ENCODE measurements at places on chromosomes 16 and 17.

DNA sequence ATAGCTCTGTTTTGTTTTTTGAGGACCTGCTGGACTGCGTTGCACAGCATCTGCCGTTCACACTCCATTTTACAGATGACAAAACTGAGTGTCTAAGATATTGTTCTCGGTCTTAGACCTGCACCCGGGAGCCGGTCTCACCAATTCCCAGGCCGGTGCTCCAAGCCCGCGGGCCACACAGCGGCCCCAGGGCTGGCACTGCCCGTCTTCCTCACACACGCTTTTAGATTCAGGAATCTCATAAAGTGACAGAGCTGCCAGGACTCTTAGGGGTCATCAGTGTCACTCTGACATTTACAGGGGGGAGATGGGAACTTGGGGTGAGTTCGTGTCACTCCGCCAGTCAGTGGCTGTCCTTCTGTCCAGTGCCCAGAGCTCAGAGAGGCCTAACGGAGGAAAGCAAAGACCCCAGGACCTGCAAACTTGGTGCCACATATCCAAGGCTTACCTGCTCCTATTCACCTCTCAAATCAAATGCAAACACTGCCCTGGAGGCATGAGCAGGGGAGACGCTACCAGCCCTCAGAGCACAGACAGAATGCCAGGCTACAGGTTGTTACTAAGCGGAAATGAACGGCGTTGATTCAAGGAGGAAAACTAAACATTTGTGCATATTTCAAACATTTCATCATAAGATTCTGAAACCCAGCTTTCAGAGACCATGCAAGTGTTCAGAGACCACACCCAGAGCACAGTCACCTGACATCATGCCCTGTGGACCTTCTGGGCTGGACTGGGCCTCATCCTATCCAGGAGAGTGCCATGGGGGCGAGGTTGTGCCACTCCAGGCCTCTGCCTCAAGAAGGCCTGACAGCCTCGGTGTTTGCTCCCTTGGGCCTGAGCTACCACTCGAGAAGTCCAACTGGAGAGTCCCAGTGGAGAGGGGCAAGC is 29.5 kb downstream of the TNFRSF13B start:
- peak; percentile 20 for DNase-seq

DNA sequence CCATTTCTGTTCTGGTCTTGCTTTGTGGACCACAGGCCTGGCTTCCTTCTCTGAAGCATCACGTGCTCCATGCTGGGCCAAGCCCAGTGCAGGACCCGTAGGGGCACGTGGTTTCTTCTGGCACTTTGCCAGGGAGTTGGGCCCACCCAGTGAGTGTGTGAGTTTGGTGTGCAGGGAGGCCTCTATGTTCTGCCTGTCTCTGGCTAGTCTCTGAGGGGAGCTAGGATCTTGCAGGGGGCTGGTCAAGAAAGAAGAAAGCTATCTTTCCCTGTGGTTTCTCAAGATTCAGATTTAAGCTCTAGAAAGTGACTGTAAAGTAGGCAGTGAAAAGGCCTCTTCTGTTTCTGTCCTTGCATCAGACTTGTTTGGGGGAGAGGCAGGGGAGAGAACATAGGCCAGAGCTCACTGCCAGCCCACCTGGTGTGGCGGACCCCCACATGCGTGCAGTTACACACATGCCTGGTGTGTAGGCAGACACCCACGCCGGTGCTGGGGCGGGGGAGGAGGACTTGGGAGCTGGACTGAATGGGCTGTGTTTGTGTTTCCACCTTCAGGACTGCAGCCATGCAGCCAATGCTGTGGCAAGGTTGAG is 11.8 kb downstream of the LASP1 start:
- DNase-seq = peak; percentile 78

GRCh38 chr17:79022507-79022991 is 1.4 kb upstream of the C1QTNF1 start:
- no peak for DNase-seq

GRCh38 chr17:17001874-17002520 is 30.1 kb upstream of the TNFRSF13B start:
- peak; percentile 66 for DNase-seq

DNA sequence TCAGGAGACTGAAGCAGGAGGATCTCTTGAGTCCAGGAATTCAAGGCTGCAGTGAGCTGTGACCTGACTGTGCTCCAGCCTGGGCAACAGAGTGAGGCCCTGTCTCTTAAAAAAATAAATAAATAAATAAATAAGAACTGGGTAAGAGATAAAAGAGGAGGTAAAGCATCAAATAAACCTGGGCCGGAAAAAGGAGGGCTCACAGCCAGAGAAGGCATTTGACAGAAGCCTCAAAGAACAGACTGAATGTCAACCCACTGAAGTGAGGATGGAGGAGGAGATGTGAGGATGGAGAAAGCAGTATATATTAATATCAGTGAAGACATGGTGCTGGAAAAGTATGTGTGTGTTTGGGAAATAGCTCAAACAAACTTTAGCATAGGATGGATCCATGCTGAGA is 6.1 kb downstream of the NOG start:
- no peak for DNase-seq

GRCh38 chr17:16905593-16906191 is 66.2 kb downstream of the TNFRSF13B start:
- DNase-seq = no peak

- DNase-seq = no peak
These were observed 3.3 kb downstream of the PRAC1 start for GRCh38 chr17:48718761-48719641.

GRCh38 chr17:67982034-67982640 is 14.1 kb downstream of the C17orf58 start:
- DNase-seq = peak; percentile 49

DNA sequence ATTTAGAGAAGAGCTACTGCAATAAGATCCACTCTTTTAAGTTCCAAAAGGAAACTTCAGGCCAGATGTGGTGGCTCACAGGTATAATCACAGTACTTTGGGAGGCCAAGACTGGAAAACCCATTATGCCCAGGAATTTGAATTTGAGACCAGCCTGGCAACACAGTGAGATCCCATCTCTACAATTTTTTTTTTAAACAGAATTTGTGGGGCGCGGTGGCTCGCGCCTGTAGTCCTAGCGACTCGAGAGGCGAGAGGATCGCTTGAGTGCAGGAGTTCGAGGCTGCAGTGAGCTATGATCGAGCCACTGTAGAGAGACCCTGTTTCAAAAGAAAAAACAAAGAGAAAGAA is 793 bp downstream of the COG7 start:
- DNase-seq = no peak

DNA sequence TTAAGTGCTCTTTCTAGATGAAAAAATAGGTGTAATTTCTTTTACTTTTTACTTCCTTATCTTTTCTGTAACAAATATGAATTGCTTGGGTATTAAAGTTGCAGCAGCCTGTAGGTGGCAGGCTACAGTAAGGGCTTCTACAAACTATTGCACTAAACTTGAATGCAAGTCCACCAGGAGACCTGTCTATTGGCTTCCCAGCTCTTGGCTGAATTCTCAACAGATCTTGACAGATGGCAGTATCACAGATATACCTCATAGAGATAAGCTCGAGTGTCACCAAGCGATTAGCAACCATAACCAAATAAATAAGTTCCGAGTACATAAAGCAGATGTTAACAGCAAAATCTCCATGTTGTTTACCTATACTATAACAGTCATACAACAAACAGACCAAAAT is 5.9 kb downstream of the BBS2 start:
- DNase-seq = no peak

DNA sequence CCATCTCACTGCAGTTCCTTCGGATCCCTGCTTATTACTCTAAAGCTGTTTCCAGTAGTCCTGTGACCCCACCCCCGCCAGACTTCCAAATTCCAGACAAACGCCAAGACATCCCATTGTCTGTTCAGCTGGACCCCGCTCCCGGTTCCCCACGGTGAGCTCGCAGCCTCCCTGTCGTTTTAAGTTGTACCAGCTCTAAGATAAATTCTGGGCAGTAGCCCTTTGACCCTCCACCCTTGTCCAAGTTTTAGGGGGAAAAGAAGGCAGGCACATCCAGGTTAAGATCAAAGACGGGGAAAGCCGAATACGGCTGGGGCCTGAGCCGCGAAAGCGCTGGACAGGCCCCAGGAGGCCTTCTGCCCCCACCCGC is 589 bp downstream of the ARL6IP1 start:
- peak; percentile 9 for DNase-seq

DNA sequence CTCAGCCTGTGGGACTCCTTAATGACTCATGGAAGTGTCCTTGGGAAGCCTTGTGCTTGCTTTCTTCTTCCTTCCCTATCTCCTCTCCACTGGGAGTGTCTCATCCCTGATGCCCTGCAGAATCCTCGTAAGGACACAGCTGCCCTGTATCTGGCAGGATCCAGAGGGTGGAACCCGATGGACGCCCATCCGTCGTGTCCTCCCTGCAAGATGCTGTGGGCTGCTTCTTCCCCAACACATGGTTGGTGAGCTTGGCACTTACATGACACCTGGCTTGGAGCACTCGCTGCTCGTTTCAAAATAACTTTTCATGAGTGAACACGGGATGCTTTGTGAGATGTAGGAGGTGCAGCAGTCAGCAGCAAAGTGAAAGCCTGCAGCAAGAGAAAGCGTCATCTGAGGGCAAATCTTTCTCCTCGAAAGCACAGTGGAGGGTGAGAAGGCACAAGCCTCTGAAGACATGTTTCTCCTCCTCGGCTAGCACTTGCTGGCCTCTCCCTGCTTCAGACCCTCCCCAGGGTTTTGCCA is 3.3 kb downstream of the CCL15 start:
- no peak for DNase-seq

Measured in right lung (tissue), 10 donors.